ENCODE measurements at places on chromosomes 5 and 9. TPM values are rescaled to one million over a fixed set of nuclear protein-coding genes. Genes with fewer than 3 reads are reported as not detected.

TMOD1 gene
- total RNA-seq, result 192 TPM

RAD50 gene
- total RNA-seq, result 33.1 TPM

PDLIM4 gene
- total RNA-seq, result 5.2 TPM

EPB41L4A gene
- total RNA-seq, result 20.5 TPM

CAVIN4 gene
- 66.6 TPM for total RNA-seq

FIBCD1 gene
- 0.59 TPM for total RNA-seq

C9 gene
- total RNA-seq, result not detected

AGPAT2 gene
- total RNA-seq, result 48.6 TPM

C8G gene
- 1.1 TPM for total RNA-seq

Measured in Right ventricle myocardium superior (tissue), 1 donor.